Stimulated activated CD4-positive, alpha-beta T cell treated with anti-CD3 and anti-CD28 coated beads, Interleukin-15, amount 100 ng/mL, for 48 hours (primary cell): ENCODE measurements at places on chromosomes 7 and 10.

DNA sequence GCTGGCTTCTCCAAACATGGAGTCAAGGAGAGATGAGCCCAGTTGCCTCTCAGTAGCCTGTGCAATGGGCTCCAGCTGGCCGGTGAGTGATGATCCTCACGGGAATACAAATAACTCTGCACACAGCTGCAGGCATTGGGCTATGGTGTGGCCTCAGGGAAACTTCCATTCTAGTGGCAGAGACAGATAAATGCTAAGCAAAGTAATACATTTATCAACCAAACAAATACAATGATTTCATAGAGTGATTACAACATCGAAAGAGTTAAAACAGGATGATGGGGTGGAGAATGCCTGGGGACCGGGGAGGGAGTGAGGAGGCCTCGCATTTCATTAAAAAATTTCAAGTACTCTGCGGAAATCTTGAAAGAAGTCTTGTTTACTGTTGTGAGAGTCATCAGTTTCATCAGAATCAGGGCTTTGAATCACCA is 15.0 kb upstream of the AKR1B1 start:
- DNase-seq = no peak

DNA sequence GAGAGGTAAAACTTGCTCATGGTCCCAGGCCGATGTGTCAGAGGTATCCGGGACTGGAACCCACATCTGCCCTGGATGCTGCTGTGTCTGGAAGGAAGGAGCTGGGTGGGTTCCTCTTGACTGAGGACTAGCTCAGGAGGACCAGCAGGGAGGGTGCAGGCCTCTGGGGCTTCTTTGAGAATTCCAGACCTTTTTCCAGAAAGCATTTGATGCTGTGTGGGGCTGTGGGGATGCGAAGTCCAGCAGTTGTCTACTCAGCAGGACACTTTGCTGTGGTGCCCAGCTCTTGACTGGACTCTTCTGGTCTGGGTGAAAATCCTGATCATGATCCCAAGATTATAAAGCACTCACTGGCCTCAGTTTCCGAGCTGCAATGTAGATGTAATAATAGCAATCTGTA is 1.7 kb downstream of the RAMP3 start:
- DNase-seq = no peak

DNA sequence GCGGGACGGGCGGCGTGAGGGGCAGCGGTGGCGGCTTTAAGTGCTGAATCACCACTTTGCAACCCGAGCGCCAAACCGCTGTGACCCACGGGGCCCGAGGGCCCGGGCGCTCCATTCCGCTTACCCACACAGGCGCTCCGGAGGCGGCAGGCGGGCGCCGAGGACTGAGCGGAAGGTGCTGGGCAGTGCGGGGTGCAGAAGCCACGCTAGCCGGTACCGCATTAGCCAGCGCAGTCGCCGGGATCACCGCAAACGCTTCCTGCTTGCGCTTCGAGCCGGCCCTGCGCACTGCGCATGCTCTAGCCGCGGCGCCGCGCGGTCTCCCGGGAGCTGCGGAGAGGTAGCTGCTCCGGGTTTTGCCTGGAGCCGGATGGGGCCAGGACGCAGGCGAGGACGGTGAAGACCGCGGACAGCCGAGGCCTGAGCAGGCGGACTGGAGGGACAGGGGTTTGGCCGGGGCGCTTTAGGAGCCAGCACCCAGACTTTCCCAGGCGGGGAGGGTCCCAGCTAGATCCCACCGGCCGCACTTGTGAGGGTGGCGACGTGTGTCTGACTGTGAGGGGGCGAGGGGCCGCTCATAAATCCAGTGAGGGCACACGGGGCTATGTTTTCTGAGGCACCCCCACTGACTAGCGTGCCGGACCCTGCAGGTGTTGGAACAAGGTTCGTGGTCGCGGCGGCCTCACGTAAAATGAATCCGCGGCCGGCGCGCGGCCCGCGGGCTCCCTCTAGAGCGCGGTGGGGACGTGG is at the start of gene IDE:
Gene IDE, minus strand, starts transcription at position 296 of the 750 bp plus-strand sequence. Its CDS starts 74 bp downstream, at position 222.
- DNase-seq = peak; percentile 69

GRCh38 chr7:82317257-82317721 is 126.3 kb downstream of the CACNA2D1 start:
- no peak for DNase-seq

DNA sequence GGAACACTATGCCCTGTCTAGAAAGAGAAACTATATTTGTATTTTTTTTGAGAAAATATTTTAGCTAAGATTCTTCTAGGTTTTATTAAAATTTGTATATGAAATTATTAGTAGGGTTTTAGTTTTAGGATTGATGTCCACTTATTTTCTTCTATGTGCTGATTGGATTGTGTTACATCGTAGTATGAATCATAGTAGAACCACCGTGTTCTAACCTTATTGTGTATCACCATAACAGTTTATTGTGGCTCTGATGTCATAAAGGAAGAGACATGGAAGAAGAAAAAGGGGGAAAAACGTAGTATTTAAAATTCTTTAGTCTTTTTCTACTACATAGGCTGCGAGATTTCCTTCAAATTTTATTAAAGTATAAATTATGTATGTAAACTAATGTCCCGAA is 1.9 kb downstream of the AGBL3 start:
- no peak for DNase-seq

GRCh38 chr10:71821909-71822763 is 28.9 kb downstream of the PSAP start:
- no peak for DNase-seq

DNA sequence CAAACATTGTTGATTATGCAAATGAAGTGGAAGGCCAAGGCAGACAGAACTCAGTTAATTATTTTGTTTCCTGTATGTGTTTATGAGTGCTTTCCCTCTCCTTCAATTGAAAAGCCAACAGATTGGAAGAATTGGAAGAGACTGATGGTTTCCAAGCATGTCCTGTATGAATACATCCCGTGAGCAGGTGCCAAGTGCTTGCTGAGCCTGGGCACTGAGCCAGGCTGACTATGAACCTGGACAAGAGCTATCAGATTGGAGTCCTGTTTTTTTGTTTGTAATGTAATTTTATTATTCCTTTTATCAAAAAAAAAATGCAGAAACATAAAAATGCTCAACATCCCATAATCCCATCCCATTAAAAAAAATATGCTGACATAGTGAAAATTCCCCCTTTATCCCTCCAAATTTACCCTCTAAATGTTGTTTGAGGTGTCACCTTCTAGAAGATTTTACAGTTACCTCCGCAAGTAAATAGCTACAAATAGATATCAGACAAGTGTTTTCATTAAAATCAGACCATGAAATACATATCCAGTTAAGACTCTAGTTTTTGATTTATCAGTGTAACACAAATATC is 449.5 kb downstream of the GRID1 start:
- no peak for DNase-seq

- DNase-seq = no peak
These were observed 49.1 kb downstream of the STRA8 start for GRCh38 chr7:135282561-135283254.

DNA sequence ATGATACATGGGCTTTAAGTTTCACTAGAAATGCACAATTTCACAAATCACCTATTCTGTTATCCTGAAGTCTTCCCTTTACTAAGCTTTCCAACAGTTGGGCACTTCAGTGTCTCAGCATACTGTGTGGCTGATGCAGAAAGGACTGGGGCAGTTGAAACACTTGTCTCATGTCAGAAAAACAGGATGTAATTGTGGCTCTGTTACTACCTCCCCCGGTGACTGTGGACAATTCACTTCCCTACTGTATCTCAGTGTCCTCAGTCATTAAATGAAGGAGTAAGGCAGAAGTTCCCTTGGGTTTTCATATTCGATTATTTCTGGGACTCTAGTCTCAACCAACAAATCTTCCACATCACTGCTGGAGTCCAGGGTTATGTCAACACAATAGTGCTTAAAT is 17.9 kb downstream of the ANKRD22 start:
- no peak for DNase-seq

DNA sequence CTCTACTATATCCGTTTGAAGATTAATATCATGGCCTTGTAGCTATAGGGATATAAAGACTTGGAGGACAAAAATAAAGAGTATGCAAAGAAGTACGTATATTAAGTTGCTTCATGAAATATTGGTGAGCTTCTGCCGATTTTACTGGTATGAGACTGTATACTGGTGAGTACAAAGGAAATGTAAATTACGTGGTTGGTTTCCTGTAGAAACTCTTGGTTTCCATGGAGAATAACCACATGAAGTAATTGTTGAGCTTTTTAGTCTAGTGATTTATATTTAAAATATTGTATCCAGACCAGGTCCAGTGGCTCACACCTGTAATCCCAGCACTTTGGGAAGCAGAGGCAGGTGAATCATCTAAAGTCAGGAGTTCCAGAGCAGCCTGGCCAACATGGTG is 32.2 kb upstream of the GLI3 start:
- no peak for DNase-seq

GRCh38 chr7:126720232-126720631 is 532.5 kb downstream of the GRM8 start:
- DNase-seq = no peak

DNA sequence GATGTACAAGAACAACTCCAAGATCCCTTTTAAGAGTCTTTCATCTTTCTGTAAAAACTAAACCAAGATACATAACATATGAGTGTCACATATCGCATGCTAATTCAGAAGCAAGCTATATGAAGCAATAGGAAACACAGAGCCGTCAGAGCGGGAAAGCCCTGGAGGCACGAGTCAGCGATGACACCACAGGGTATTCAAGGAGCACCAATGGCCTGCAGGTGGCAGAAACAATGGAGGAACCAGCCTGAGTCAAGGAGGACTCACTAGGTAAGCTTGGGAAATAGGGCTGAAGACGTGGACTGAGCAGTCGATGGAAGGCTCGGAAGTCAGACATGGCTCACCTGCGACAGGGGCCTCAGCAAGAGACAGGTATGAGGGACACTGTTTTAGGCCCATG is 214.4 kb downstream of the FAM107B start:
- DNase-seq = peak; percentile 74

- DNase-seq = no peak
These were observed 80.4 kb downstream of the CLEC2L start for GRCh38 chr7:139603896-139604295.

GRCh38 chr7:156001496-156002260 is 189.4 kb upstream of the SHH start:
- DNase-seq = no peak

- no peak for DNase-seq
These were observed 796.2 kb downstream of the CCSER2 start for GRCh38 chr10:85124603-85125051.

- DNase-seq = no peak
These were observed 294.3 kb downstream of the BBS9 start for GRCh38 chr7:33423646-33424020.

DNA sequence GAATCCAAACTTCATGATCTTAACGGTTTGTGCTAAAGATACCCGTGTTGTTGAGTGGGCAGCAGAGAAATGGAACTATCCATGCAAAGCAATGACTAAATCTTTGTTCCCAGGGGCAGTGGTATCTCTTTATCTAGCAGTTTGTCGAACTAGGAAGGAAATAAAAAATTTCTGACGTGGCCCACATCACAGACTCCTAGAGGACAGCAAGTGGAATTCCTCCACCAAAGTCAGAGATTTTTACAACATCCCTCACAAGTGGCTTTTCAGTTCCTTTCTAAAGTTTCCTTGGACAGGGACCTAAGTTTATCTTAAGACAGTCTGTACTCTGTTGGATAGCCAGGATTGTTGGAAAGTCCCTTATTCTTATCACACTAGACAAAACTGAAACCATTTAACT is 136.0 kb downstream of the RAPGEF5 start:
- DNase-seq = no peak

GRCh38 chr10:77715088-77715487 is 77.5 kb upstream of the KCNMA1 start:
- DNase-seq = no peak

- DNase-seq = no peak
These were observed 50.4 kb upstream of the RNF32 start for GRCh38 chr7:156590212-156590611.

DNA sequence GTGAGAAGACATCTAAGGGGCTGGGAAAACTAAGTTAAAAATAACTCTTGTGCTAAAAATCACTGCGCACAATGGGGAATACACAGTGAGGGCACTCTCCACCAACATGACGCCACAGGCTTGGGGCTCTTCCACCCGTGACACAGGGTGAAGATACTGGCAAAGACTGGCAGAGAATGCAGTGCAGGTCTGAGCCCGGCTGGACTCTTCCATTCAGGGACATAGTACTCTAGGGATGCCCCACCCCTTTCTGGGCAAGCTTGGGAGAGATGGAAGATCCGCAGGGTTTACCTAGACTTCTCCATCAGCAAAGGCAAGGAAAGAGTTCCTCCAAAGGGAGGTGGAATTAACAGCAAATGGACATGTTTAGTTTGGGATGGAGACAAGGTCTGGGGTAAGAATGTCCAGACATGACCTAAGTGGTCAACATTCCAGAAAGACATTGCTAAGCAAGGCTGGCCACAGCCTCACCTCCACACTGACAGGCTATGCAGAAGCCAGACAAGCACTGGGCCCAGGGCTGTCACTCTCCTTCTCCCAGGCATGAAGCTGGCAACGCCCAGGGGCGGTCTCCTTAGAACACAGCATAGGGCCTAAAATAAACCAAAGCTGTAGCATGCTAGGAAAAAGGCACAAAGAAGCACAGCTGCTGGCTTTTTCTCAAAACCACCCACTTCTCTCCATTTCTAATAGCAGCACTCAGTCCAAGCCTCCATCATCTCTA is 28.1 kb downstream of the XPNPEP1 start:
- no peak for DNase-seq

GRCh38 chr7:100432621-100433275 is 3.1 kb downstream of the MEPCE start:
- DNase-seq = no peak

DNA sequence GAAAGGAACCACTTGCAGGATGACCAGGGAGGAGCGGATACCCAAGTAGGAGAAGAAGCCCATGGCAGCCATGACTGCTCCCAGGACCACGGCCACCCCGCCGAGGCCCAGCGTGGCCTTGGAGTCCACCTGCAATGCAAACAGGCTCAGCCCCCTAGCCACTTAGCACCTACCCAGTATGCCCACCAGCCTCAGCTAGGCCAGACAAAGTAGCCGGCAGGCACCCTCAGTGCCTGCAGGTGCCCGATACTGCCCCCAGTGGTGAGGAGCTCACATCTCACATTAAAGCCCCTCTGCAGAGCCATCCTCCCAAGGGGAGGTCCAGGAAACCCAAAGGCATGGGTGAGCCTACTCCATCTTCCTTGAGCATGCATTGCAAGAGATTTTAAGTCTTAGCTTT is 6.6 kb downstream of the NPC1L1 start:
- peak; percentile 30 for DNase-seq

DNA sequence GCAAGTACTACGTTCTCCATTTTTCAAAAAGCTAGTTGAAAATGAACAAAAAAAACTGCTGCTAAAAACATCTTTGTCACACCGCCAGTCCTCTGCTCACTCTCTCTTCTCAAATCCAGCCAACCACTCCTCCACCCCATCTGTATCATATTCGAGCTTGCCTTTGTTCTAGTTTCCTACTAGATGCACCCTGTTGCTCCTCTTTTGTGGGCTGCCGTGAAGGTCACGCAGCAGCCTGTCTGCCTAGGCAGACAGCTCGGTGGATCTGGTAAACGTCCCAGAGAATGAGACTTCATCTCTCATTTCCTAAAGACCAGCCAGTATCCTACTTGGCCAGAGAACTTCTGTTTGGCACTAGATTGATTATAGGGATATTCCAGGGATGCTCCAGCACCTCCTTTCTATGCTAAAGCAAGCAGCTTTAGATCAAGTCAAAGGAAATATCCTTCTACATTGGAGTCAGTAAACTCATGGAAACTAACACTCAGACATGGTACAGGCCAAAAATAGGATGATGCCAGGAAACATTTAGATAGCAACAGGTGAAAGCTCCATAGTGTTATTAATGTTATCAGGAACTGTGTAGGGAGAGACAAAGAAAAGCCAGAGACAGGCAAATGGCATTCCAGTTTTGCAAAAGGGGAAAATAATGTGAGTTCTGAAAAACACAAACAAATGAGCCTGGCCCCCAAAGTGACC is 8.7 kb upstream of the PLXNA4 start:
- no peak for DNase-seq
